Neural progenitor cell (in vitro differentiated cells): ENCODE measurements at places on chromosomes 12 and 14.
A peak's percentile ranks its signal among the peaks of the same experiment; 100 is the strongest.

- no peak for DNase-seq
Observed at GRCh38 chr14:76531821-76532318, 155.9 kb downstream of the ESRRB start.

DNA sequence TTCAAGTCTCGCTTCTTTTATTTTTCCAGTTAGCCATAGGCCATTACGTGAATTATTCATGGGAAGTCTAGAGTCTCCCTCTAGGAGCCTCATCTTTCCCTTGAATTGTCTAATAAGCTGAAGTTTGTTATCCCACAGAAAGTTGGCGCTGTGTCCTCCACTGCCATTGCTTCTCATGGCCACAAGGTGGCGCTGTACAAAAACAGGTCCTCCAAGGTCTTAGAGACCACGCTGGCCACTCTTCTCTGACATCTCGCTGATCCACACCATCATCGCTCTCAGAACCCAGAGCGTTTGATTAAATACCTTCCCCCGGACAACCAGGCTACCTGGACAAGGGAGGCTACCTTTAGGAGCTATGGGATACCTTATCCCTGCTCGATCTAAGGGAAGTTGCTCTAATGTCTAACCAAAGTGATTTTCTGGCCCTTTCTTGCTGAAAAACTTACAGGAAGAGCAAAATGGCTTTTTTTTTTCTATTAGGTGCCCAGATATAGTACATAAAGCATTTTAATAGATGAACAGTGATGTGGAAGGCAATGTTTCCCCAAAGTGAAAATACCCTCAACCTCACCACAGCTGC lies 110.0 kb downstream of the CCDC60 start:
- DNase-seq, result peak; percentile 76

DNA sequence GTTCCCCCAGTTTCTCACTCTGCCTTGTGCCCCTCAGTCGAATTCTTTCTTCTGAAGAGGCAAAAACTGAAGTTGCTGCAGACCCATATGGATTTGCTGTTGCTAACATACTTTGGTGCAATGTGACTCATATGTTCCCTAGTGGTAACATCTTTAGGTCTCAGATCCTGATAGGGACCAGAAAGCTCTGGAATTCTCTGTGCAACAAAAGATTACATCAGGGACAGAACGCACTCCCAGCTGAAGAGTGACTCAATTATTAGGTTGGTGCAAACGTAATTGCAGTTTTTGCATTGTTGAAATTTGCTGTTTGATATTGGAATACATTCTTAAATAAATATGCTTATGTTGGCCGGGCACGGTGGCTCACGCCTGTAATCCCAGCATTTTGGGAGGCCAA lies 8.2 kb upstream of the DHRS2 start:
- DNase-seq, result no peak

GRCh38 chr12:24797901-24798300 lies 151.0 kb downstream of the BCAT1 start:
- DNase-seq, result no peak

DNA sequence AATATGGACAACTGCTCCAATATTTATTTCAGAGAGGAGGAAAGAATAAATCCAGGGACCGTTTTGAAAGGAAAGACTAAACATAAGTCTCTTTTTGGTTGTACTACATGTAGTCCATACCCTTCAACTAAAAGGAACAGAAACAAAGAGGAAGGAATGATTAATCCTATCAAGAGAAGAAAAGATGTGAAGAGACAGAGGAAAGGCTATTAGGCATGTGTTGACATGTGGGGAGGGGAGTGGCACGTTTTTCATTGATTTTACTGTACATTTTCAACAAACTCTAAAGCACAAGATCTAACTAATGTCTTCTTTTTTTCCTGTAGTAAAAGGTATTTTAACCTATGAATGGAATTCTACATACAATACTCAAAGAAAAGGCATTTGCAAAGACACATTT lies 85.6 kb downstream of the NAV3 start:
- DNase-seq, result peak; percentile 5

GRCh38 chr14:20848955-20849570 lies 42.1 kb upstream of the RNASE3 start:
- peak; percentile 65 for DNase-seq

- no peak for DNase-seq
Observed at GRCh38 chr12:69484428-69484827, 14.2 kb downstream of the FRS2 start.

GRCh38 chr12:128554546-128555304 lies 269.0 kb downstream of the SLC15A4 start:
- DNase-seq, result no peak
